ENCODE measurements at places on chromosomes 2 and 18.

DNA sequence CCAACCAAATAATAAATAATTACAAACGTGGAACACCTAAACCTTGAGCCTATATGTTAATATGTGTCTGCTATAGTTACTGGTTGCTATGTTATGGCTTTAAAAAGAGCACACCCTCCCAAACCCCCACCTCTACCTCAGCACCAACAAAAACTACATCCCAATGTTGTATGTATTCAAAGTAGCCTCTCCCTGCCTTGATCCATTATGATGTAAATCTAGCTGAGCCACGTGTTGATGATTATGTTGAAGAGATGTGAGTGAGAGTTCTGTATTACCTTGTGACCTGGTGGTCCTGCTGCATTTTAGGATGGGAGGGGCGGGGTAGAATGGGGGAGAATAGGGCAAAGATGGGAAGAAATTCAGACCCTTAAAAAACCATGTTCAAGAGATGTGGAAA is 4.8 kb downstream of the MFSD6 start:
- no peak for DNase-seq

- DNase-seq, result no peak
Observed at GRCh38 chr2:70850925-70851324, 15.3 kb upstream of the CD207 start.

DNA sequence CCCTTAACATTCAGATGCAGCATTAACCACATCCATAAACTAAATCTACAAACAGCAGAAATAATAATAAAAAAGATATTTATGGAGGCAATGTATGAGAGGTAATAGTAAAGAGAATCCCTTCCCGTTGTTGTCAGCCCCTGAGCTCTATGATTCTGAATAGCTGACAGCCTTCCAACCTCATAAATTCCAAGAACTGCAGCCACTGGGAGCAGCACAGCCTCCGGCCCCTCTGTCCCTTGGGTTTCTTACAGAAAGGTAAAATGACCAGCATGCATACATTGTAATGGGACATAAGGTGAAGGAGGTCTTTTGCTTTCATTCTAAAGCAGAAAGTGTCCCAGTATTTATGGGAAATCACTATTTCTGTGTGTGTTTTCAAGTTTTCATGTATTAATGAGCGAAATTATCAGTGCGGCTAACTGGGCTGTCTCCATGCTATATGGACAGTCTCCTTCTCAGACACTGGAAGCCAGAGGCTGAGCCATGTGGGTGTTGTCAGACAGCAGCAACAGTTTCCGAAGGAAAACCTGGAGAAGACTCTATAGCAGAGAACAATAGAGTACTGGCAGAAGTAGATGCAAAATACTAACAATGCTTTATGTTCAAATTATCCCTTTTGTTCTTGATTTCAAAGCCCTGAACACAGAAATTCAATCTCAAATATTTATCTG is 151.6 kb downstream of the LRRC30 start:
- no peak for DNase-seq

DNA sequence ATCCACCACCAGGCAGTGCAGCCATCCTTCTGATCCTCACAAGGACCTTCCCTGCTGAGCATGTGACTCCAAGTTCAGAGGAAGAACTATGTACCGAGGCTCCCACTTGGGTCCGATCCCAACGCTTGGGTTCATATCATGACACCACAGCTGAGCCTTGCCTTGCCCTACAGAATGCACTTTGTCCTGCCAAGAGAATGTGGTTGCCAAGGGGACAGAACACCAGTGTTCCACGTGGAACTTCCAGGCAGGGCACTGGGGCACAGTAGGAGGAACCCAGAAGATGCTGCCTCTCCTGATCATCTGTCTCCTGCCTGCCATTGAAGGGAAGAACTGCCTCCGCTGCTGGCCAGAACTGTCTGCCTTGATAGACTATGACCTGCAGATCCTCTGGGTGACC is at the start of gene TEX51:
Gene TEX51, plus strand, starts transcription at position 255 of the 400 bp plus-strand sequence. Its CDS starts 29 bp downstream, at position 284.
- peak; percentile 22 for DNase-seq
